ENCODE measurements at places on chromosomes 7 and 10. TPM values are rescaled to one million over a fixed set of nuclear protein-coding genes. Genes with fewer than 3 reads are reported as not detected.

DNA sequence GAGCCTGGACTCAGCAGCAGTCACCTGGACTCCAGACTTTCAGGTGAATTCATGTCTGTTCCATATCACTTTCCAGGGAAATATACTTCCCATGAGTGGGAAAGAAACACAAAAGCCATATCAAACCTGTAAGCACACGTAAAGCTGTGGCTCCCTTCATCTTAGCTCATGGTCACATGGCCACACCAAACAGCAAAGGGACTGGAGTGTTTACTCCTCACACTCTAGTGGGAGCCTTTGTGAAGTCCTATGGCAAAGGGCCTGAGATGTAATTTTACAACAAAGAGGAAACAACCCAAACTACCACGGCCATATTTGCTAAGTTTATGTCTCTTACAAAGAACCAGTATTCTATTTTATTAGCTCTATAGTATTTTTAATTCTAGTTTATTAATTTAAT lies 16.3 kb downstream of the SFTPA1 start:
- no peak overlapping the region for H3K4me3 ChIP-seq
- no peak overlapping the region for H3K27ac ChIP-seq
- no peak for DNase-seq
- no peaks in the 10 kb centered on the region for H3K4me1 ChIP-seq
- H3K36me3 ChIP-seq, result no peaks in the 10 kb centered on the region
- H3K27me3 ChIP-seq, result no peaks in the 10 kb centered on the region

Gene CYTH3
- 29.5 TPM for total RNA-seq

Gene RTKN2
- 2.5 TPM for total RNA-seq

Gene ENO4
- total RNA-seq, result not detected

All from vagina (tissue), 2 donors.